ENCODE measurements at places on chromosomes 2 and 18.

- H3K36me3 ChIP-seq: no peaks in the 10 kb centered on the region
- H3K4me1 ChIP-seq: no peaks in the 10 kb centered on the region
- no peak for DNase-seq
- no peak overlapping the region for H3K27ac ChIP-seq
Observed at GRCh38 chr2:65729246-65729645, 296.8 kb upstream of the SPRED2 start.

DNA sequence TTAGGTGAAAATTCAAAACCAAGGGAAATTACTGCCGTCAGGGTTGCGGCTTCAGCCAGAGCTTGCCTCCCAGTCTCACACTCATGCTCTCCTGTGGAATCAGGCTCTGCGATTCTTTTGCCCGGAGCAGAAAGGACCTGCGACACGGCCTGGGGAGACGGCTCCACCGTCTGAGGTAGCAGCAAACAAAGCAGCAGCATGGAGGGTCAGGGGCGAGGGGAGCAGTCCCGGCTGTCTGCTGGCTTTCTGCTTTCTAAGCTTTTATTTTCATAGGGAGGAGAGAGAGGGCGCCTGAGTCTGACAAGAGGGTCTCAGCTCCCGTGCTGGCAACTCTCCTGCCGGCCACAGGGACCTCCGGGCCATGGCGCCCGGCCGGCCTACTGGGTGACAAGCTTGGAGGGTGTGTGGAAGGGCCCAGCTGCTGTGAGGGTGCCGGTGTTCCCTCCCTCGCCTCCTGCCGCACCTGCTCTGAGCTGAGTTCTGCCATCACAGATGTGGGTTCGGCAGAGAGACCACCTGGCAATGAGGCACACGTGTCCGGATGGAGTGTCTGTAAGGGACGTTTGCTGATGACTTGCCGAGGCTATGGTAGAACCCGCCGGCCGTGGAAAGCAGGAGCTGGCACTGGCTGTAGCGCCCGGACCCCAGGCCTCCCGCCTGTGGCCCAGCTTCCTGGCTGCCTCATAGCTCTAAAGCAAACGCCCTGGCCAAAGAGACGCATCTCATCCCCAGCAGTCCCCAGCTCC, 66.2 kb upstream of the CTDP1 start:
- H3K36me3 ChIP-seq: no peaks in the 10 kb centered on the region
- DNase-seq: no peak
- no peaks in the 10 kb centered on the region for H3K4me1 ChIP-seq
- no peak overlapping the region for H3K4me3 ChIP-seq

GRCh38 chr18:80254971-80255500, 7.7 kb upstream of the PARD6G start:
- no peak overlapping the region for H3K4me3 ChIP-seq
- H3K27me3 ChIP-seq: peaks cover 7% of the 10 kb centered on the region
- no peaks in the 10 kb centered on the region for H3K4me1 ChIP-seq
- DNase-seq: no peak
- H3K36me3 ChIP-seq: no peaks in the 10 kb centered on the region

DNA sequence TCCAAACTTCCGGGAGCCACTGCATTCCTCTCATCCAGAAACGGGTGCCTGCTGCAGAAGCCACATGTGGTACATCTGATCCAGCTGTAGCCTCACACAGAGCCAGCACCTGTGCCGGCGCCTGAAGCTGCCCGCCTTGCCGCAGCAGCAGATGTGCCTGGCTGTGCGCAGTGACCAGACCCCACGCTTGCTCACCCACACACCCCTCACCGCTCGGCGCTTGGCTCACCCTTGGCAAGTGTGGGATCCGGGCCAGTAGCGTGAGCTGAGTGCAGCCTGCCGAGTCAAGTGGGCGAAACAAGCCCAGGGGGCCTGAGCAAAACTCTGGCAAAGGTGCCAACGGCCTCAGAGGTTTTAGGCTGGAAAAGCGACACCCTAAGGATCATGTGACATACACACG, 220.1 kb upstream of the TMEFF2 start:
- no peaks in the 10 kb centered on the region for H3K36me3 ChIP-seq
- H3K4me1 ChIP-seq: no peaks in the 10 kb centered on the region
- H3K27me3 ChIP-seq: no peaks in the 10 kb centered on the region
- no peak for DNase-seq
- no peak overlapping the region for H3K4me3 ChIP-seq
- no peak overlapping the region for H3K27ac ChIP-seq

DNA sequence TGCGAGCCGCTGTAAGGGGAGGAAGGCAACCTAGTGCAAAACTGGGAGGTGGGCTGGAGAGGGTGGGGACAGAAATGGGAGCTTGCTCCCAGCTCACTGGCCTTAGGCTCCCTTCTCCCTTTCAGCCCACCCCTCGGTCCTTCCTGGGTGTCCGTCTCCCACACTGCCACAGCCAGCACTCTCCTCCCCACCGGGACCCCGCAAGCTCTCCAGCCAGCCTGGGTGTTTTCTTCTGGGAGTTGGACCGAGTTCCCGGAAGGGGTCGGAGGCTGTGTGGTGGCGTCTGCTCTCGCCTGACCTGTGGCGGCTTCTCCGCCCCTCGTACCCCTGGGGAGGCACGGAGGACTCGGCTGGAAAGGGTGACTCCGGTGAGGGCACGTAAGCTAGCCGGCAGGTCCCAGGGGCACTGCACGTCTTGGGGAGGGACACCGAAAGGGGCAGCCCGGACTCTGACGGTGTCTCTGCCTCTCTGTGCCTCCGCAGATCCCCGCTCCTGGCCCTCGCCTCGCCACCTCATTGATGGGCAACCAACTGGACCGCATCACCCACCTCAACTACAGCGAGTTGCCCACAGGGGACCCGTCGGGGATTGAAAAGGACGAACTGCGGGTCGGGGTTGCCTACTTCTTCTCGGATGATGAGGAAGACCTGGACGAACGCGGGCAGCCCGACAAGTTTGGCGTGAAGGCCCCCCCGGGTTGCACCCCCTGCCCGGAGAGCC, 1.1 kb downstream of the LRATD1 start:
- no peaks in the 10 kb centered on the region for H3K36me3 ChIP-seq
- peaks cover 74% of the 10 kb centered on the region for H3K27me3 ChIP-seq
- H3K27ac ChIP-seq: no peak overlapping the region

GRCh38 chr2:112688086-112688880, 32.5 kb upstream of the NT5DC4 start:
- H3K4me1 ChIP-seq: peaks cover 21% of the 10 kb centered on the region
- H3K36me3 ChIP-seq: no peaks in the 10 kb centered on the region
- no peak for DNase-seq

GRCh38 chr2:65820454-65820853, 388.1 kb upstream of the SPRED2 start:
- H3K4me1 ChIP-seq: no peaks in the 10 kb centered on the region
- H3K4me3 ChIP-seq: no peak overlapping the region
- H3K27me3 ChIP-seq: no peaks in the 10 kb centered on the region

GRCh38 chr18:12324991-12325725, 17.1 kb downstream of the TUBB6 start:
- no peak overlapping the region for H3K27ac ChIP-seq
- no peak overlapping the region for H3K4me3 ChIP-seq
- H3K27me3 ChIP-seq: no peaks in the 10 kb centered on the region
- DNase-seq: no peak
- peaks cover 5% of the 10 kb centered on the region for H3K4me1 ChIP-seq
- H3K36me3 ChIP-seq: peaks cover 44% of the 10 kb centered on the region

DNA sequence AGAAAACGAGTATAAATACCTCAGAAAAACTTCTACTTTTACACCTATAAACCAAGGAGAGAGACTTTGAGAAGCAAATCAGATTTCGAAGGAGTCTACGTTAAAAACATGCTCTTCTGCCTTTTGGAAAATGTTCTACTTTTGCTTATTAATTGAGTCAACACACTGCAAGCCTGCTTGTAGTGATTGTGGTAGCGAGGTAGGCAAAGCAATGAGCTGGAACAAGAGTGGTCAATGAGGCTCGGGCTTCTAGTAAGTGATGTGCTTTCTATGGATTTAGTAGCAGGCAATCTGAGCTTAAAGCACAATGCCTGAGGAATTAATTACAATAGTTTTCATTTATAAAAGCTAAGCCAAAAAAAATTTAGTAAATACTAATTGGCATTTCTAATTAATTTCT, 103.4 kb upstream of the TFCP2L1 start:
- no peak for DNase-seq
- no peak overlapping the region for H3K4me3 ChIP-seq
- H3K4me1 ChIP-seq: no peaks in the 10 kb centered on the region
- no peak overlapping the region for H3K27ac ChIP-seq
